ENCODE measurements at places on chromosomes 2 and 18.
A peak's percentile ranks its signal among the peaks of the same experiment; 100 is the strongest.

DNA sequence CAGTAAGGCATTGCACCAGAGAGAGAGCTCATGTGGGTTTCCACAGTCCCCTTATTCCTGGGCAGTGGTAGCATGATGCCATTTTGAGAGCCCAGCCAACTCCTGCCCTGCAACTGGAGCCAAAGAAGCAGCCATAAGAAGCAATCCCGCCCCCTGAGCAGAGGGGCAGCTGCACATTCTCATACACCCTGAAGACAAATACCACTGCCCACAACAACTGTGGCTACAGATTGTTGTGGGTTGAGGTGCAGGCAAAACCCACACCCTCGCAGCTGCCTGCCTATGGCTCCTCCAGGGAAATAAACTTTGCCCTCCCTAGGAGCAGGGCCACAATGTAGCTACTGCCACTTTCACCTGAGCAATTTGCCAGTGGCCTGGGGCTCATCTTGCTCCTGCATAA, 219.4 kb upstream of the NRXN1 start:
- DNase-seq, result no peak

DNA sequence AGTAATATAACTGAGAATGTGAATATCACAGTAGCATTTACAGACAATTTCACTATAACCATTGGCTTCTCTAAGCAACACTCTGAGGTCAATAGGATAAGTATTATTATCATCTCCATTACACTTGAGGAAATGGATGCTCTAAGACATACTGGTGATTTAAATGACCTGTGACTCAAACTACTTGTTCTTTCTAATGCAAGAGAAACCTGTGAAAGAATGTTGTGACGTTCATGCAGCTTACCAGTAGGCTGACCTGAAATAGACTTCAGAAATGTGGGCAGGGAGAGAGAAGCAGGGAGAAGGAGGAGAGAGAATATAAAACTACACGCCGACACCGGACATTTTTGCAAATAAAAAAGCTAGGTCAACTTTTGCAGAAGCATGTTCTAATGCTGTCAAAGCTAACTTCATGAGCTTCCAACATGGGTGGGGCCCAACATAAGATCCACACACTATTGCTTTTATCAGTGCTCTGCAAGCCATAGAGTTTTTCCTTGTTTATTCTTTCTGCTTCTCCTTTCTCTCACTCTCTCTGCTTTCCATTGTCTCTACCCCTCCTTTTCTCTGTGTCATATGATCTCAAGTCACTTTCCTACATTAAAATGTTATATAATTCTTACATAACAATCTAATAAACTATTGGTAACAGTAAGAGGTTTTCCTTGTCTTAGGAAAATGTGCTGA, 217.6 kb upstream of the FN1 start:
- no peak for DNase-seq

DNA sequence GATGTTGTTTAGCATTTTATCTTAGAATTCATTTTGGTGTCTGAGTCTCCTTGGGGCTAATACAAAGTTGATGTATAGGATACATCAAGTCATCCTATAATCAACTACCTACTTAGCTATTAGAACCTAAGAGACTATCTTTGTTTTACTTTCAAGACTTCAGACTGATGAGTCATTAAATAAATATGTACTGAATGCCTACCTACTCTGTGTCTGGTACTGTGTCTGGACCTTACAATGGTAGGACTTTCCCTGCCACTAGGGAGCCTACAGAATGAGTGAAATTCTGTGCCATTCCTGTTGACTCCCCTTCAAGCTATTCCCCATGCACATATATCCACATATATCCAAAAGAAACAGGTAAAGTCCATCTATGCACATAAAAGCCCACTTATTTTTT, 114.5 kb downstream of the ERBB4 start:
- DNase-seq, result no peak

DNA sequence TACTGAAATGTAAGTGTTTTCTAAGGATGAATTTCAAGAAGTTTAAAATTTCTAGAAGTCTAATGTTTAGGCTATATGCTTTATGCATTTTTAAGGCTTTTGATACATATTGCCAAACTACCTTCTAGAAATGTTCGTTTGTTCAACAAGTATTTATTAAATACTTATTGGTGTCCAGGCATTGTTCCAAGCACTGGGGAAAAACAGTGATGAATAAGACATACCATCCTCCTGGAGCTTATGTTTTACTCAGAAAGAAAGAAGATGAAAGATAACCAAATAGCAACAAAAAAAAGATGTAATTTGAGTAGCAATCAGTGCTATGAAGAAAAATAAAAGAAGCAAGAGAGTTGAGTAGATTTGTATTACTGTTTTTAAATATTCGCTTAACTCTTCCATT, 692.9 kb downstream of the SLC4A3 start:
- peak; percentile 25 for DNase-seq

GRCh38 chr2:157839822-157840221, 36.3 kb downstream of the ACVR1 start:
- no peak for DNase-seq

DNA sequence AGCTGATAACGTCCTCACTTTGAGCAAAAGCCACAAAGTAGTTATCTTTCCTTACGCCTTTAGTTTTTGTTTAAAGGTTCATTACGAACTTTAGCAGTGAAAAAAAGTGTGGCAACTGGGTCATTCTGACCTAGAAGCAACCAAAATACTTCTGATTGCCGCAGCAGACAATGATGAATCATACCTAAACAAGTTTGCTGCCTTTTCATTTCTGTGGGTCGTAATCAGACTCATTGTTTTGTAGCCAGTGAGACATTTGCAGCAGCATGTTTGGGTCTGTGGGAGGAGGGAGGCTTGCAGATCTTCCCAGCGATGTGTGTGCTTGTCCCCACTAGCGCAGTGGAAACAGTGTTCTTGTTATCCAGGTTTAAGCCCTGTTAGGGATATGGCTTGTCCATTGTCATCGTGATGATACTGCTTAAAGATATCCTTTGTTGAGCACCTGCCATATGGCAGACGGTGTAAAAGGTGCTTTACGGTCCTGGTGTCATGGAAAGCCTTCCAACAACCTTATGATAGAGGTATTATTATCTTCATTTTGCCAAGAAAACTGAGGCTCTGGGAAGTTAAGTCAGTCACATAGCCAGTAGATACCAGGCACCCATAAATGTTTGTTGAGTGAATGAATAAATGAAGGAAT, 1.3 kb upstream of the GREB1 start:
- DNase-seq, result no peak

DNA sequence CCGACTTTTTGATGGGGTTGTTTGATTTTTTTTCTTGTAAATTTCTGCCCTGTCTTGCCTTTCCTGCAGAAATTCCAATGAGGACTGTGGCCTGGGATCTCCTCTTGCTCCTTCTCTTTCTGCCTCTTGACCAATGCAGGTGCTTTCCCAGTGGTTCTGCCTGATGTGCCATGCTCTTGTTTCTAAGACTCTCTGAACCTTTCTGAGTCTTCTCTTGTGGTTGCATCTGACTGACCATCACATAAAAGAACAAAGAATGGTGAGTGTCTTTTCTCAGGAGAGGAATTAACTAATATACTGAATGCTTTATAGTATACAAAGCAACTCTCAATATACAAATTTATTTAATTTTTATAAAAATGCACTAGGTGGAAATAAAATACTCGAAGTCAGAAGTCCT, 424.6 kb downstream of the TRIB2 start:
- DNase-seq, result no peak

GRCh38 chr2:54455131-54455562, 980 bp upstream of the SPTBN1 start:
- no peak for DNase-seq

GRCh38 chr18:59706499-59706898, 9.3 kb upstream of the CCBE1 start:
- no peak for DNase-seq

Measured in AG09319 (cell line).